ENCODE measurements at places on chromosomes 3 and 15. TPM values are rescaled to one million over a fixed set of nuclear protein-coding genes. Genes with fewer than 3 reads are reported as not detected.

Gene SAMMSON
- total RNA-seq: not detected

DNA sequence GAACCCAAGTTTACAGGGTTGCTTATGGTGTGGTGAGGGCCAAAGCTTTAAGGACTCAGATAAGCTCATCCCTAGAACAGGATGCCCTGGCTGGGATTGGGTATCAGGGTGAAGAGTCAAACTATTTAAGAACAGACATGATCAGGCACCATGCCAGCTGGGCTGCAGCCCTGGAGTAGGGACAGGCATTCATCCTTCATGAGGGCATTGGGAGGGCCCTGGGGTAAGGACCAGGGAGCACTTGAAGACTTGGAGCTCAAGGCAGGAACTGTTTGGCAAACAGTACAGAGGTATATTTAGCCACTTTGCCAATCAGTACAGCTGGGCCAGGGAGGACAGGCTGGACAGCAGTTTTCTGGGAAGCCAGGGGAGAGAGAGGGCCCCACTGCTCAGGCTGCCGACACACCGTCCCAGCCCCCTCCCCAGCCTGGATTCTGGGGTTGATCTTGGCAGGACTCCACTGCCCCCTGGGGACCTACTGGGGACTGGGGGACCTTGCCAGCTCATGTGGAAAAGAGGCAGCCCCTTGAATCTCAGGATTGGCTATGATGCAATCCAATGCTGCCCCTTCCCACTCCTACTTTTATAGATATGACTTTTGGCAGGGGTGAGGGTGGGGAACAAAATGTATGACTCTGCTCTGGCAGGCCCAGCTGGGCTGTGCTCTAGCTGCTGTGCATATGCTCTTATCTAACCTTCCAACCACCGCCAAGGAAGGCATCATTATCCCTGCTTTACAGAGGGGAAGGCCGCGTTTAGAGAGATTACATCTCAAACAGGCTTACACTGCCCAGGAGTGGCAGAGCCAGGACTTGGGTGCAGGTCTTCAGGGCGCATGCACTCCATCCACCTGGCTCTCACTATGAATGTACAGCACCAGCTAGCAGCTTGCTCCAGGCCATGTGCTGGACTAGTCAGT, 2.3 kb downstream of the PLA2G4E start:
- DNase-seq: peak; percentile 46
- H3K27ac ChIP-seq: peak overlapping the region; percentile 39
- no peak overlapping the region for H3K4me3 ChIP-seq
- H3K27me3 ChIP-seq: no peaks in the 10 kb centered on the region
- H3K36me3 ChIP-seq: no peaks in the 10 kb centered on the region

DNA sequence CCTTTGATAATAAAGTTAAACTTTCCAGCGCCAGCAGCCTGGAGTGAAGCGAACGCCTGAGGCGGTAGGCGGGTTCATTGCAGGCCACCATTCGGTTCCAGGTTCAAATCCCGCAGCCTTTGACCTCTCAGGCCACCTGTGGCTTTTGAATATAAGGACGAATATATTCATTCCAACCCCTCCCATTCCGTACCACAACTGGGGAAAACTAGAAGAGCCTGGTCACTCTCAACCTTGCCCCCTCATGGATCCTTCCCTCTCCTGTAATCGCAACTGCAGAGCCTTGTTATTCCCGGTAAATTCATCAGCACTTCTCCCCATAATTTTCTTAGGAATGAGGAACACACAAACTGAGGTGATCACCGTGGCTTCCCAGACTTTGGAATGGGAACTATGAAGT, 35.2 kb downstream of the ZIC4 start:
- H3K4me3 ChIP-seq: no peak overlapping the region
- H3K4me1 ChIP-seq: no peaks in the 10 kb centered on the region
- H3K27me3 ChIP-seq: peaks cover 98% of the 10 kb centered on the region

DNA sequence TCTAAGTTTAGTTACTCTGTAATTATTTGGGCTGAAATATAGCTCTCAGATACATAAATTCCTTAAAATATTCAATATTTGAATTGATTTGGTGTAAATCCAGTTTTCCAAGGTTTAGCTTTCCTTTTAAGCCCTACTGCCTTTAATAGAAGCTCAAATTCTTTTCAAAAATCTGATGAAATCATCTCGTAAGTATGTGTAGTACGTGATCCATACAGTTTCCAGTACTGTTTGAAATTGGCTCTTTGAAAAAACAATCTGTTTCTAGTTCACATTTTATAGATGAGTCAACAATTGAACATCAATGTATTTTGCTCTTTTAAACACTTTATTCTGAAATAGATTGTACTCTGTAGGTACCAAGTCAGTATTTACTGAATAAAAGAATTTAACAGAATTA, 84.2 kb downstream of the LRRC49 start:
- H3K36me3 ChIP-seq: no peaks in the 10 kb centered on the region
- no peaks in the 10 kb centered on the region for H3K27me3 ChIP-seq

DNA sequence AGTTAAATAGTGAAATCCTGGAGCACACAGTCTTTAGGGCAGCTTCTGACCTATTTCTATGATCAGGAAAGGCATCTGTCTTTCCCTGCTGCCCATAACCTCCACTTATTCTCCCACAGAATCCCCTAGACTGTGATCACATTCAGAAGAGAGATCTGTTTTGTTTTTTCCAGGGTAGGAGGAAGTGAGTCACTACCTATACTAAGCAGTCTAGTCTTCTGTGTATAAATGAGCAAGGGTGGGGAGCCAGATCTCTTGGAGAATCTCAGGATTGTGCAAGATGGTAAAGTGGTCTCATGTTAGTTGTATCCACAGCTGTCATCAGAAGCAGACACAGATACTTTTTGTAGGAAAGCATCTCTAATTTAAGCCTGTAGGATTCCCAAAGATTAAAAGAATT, 11.8 kb upstream of the FBXO22 start:
- H3K27ac ChIP-seq: peak overlapping the region; percentile 65
- DNase-seq: no peak
- H3K27me3 ChIP-seq: no peaks in the 10 kb centered on the region

Gene KLHL6
- 0.50 TPM for total RNA-seq

GRCh38 chr3:80770106-80771074, 991.1 kb downstream of the GBE1 start:
- no peaks in the 10 kb centered on the region for H3K36me3 ChIP-seq
- H3K27me3 ChIP-seq: no peaks in the 10 kb centered on the region
- H3K4me1 ChIP-seq: no peaks in the 10 kb centered on the region
- H3K4me3 ChIP-seq: no peak overlapping the region
- DNase-seq: no peak

DNA sequence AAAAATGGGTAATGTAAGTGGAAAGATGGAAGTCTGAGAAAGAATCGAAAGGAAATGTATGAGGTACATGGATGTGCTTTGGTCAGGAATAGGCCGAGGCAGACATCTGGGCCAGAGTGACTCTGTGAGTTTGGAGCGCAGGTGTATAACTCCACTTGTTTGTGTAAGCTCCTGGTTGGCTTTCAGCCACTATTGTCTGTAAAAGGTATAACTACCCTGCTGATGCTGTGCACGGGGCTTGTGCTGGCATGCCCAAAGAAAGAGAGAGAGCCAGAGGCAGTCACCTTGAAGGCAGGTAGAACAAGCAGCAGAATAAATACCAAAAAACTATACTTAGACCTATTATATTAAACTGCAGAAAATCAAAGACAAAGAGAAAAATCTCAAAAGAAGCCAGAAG, 32.7 kb upstream of the CD96 start:
- no peaks in the 10 kb centered on the region for H3K4me1 ChIP-seq
- H3K4me3 ChIP-seq: no peak overlapping the region
- no peaks in the 10 kb centered on the region for H3K27me3 ChIP-seq
- H3K27ac ChIP-seq: no peak overlapping the region
- H3K36me3 ChIP-seq: no peaks in the 10 kb centered on the region

Gene P2RY13
- 0.61 TPM for total RNA-seq

- no peaks in the 10 kb centered on the region for H3K4me1 ChIP-seq
- no peaks in the 10 kb centered on the region for H3K36me3 ChIP-seq
- H3K4me3 ChIP-seq: no peak overlapping the region
- H3K27ac ChIP-seq: no peak overlapping the region
- no peaks in the 10 kb centered on the region for H3K27me3 ChIP-seq
- no peak for DNase-seq
Observed at GRCh38 chr3:165185707-165186327, 10.4 kb downstream of the SLITRK3 start.

DNA sequence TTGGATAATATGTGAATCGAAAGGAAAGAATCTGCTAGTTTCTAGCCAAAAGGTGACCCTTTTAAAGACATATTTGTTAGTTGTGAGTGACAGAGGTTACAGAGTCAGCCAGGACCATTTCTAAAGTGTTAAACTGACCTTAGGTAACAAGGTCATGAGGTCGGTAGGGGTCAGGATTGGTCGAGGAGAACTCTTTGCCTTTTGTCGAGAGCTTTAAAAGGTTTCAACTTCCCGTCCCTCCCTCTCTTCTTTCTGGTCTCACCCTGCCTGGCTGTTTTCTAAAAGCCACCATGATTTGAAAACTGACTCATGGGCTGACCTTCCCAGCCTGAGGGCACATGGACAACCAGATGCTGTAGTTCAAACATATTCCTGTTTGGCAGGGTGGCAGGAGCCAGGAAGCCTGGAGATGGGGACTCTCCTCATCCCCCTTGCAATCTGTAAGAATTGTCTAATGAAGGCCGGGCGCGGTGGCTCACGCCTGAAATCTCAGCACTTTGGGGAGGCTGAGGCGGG, 25.8 kb upstream of the PRTG start:
- H3K36me3 ChIP-seq: no peaks in the 10 kb centered on the region
- H3K4me1 ChIP-seq: no peaks in the 10 kb centered on the region
- H3K27me3 ChIP-seq: no peaks in the 10 kb centered on the region
- H3K4me3 ChIP-seq: no peak overlapping the region
- DNase-seq: no peak
- no peak overlapping the region for H3K27ac ChIP-seq

DNA sequence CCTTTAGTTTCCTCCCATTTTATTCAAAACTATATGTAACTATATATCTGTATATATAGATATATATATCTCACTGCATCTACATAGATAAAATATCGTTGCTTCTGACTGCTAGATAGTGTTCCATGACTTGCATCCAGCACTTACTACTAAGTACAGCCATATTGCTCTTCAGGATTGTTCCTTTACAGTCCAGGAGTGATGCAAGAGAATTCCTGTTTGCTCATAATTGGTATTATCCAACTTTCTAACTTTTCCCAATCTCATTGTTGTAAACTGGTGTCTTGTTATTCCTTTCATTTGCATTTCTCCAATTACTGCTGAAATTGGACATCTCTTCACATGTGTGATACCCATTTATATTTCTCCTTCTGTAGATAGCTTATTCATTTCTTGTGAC, 99.8 kb upstream of the STRIT1 start:
- DNase-seq: no peak
- H3K27ac ChIP-seq: no peak overlapping the region
- peaks cover 3% of the 10 kb centered on the region for H3K4me1 ChIP-seq
- H3K27me3 ChIP-seq: no peaks in the 10 kb centered on the region
- H3K4me3 ChIP-seq: no peak overlapping the region
- H3K36me3 ChIP-seq: no peaks in the 10 kb centered on the region

Gene NEIL1
- total RNA-seq: 4.4 TPM

DNA sequence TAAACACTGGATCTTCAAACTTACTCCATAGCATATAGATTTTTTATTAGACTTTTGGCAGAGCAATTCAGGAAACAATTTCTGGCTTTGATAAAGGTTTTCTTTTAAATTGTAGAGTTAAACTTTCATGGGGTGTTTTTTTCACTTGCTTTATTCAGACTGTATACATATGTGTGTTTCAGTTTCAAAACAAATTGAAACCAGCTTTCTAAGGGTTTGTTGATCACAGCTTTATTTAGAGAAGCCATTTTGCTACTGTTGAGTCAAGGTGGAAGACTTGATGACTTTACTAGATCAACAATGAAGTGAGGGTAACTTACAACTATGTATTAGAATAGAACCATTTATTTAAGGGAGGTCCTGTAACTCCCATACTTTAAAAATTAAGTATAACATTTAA, 6.2 kb downstream of the UBE2E1 start:
- no peak for DNase-seq
- H3K27ac ChIP-seq: peak overlapping the region; percentile 97
- H3K36me3 ChIP-seq: peaks cover 7% of the 10 kb centered on the region
- H3K4me1 ChIP-seq: peaks cover 65% of the 10 kb centered on the region

DNA sequence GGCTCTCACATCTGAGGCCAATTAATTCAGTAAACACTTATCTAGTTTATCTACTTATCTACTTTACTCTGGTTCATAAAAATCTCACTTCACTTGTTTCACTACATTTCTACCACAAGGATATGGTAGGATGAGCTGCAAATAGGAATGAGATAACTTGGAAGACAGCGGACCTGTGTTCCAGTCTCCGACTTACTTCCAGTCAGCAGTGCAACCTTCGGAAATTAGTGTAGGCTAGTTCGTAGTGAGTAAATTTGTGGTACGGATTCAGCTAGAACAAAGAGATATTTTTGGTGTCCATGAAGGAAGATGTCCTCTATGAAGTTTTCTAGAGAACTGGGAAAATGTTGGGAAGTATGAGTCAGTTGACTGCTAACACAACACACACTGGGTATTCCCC, 66.3 kb downstream of the TPRG1 start:
- H3K4me3 ChIP-seq: no peak overlapping the region
- DNase-seq: no peak
- H3K27me3 ChIP-seq: no peaks in the 10 kb centered on the region

DNA sequence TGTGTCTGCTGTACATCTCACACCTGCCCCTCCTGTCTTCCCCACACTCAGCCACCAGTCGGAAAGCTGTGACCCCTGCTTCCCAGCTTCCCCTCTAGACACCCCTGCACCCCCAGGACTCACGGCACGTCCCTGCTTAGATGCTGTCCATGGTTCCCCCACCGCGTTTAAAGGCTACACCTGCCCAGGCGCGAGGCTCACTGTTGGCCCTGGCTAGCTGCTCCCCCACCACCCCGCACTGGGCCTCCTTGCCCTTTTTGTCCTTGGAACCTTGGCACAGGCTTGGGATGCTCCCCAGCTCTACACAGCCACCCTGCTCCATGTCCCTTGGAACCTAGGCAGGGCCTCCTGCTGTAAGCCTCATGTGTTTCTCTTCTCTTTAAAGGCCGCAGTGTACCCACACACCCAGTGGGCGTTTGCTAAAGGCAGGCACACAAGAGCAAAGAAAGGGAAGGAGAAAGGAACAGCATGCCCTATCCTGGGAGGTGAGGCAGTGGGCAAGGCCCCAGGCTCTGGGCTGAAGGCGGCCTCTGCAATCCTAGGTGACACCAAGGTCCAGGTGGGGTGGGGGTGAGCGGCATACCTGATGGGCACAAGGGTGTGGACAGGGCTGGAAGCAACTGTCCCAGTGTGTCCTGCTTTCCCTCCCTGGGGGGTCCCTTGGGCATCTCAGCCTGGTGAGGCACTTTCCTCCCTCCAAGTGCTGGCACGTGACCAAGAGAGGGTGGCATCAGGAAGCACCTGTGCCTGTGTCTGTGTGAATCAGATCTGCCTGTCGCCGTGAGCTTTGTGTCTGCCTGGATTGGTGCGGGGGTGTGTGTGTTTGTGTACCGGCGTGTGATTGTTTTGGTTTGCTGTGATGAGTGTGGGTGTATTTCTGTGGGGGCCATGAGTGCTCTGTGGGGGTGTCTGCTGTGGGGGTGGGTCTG, 54.4 kb downstream of the TPRA1 start:
- no peaks in the 10 kb centered on the region for H3K27me3 ChIP-seq
- no peak overlapping the region for H3K27ac ChIP-seq
- no peak overlapping the region for H3K4me3 ChIP-seq
- no peak for DNase-seq

All from psoas muscle (tissue), 8 donors.